ENCODE measurements at places on chromosomes 3 and 15. TPM values are rescaled to one million over a fixed set of nuclear protein-coding genes. Genes with fewer than 3 reads are reported as not detected.

MORC1 gene
- total RNA-seq: under 0.01 TPM

RASGRF1 gene
- 3.7 TPM for total RNA-seq

CD86 gene
- 1.2 TPM for total RNA-seq

TNNC1 gene
- total RNA-seq: 0.49 TPM

TMEM40 gene
- total RNA-seq: not detected

CLDN11 gene
- total RNA-seq: 14.5 TPM

IGSF10 gene
- 0.74 TPM for total RNA-seq

CPB1 gene
- total RNA-seq: not detected

CHDH gene
- total RNA-seq: 1.2 TPM

TMEM266 gene
- total RNA-seq: 3.2 TPM

DUOXA1 gene
- total RNA-seq: under 0.01 TPM

HTR3E gene
- total RNA-seq: not detected

SLC51B gene
- total RNA-seq: not detected

LXN gene
- total RNA-seq: 3.2 TPM

ARNT2 gene
- 72.8 TPM for total RNA-seq

SI gene
- not detected for total RNA-seq

CYP1A1 gene
- 0.25 TPM for total RNA-seq

GOLGA8T gene
- 0.49 TPM for total RNA-seq

WDR49 gene
- total RNA-seq: 6.9 TPM

SLC27A2 gene
- 3.0 TPM for total RNA-seq

CACNA2D3 gene
- total RNA-seq: 23.4 TPM

SCN5A gene
- total RNA-seq: 1.5 TPM

All from temporal lobe (tissue), 4 donors.